ENCODE measurements at places on chromosomes 1 and 21. TPM values are rescaled to one million over a fixed set of nuclear protein-coding genes. Genes with fewer than 3 reads are reported as not detected.

The QSOX1 gene
- 168 TPM for total RNA-seq

The GPR52 gene
- total RNA-seq, result 0.68 TPM

The MAGI3 gene
- 23.4 TPM for total RNA-seq

GRCh38 chr1:232507571-232507970, 122.4 kb downstream of the SIPA1L2 start:
- no peak for DNase-seq

The LIN28A gene
- not detected for total RNA-seq

- DNase-seq, result no peak
These were observed 1.3 kb upstream of the PCBP3 start for GRCh38 chr21:45642122-45642813.

All from thoracic aorta (tissue), 2 donors.